ENCODE measurements at places on chromosomes 6 and 20.

DNA sequence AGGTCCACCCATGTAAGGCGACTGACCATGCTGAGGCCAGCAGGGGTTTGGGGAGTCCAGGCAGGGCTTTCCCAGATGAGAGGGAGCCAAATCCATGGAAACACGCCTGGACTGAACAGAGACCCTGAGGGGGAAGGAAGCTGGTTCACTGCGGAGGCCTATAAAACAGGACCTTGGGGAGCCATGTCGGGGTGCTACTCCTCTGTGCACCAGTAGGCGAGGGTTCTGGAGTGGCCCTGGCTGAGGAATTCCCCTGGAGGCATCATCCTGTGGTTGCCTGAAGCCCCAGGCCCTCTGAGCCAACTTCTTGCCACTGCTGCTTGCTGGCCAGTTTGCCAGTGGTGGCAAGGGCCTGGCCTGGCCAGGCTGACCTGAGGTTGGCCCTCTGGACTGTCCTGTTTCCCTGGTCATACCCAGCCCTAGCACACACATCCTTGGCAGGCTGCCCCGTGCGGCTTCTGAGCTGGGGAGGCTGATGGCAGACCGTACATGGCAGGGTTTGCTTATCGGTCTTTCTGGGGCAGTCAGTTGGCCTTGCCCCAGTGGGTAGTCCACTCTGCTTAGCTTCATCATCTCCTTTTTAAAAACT, 2.2 kb upstream of the LRRN4 start:
- no peak for DNase-seq

DNA sequence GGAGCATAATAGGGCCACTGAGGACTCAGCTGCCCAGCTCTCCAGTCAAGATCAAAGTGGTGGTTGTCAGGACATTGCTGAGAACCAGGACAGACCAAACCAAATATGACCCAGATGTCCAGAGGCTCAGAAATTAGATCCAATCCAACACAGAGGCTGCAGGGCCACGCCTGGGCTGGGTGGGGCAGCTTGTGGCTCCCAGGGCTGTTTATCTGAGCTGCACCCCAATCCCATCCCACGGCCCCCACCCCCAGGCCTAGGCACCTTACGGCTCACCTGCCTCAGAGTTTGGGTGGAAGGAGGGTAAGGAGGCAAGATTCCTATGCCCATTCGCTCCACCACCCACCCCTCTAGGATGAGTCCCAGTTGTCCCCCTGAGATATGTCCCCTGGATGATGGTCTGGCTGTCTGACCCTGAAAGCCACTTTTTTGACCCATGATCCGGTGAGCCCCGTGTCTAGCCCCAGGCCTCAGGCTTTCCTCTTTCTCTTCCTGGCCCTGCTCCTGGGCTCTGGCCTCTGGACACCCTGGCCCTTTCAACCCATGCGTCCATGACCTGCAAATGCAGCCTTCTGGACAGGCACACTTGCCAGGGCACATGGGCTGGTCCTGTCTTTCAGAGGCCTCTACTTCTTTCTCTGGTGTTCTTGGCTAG, 40.0 kb downstream of the CPXM1 start:
- no peak for DNase-seq

- no peak for DNase-seq
Measured at GRCh38 chr20:62646851-62647520, 4.7 kb downstream of the SLCO4A1 start.

- DNase-seq, result no peak
Measured at GRCh38 chr6:73577676-73578075, 56.8 kb upstream of the EEF1A1 start.

GRCh38 chr6:56079751-56080540, 167.4 kb downstream of the COL21A1 start:
- DNase-seq, result no peak

- no peak for DNase-seq
Measured at GRCh38 chr20:58546756-58547622, 31.8 kb upstream of the APCDD1L start.

GRCh38 chr6:44535446-44535845, 147.9 kb downstream of the CDC5L start:
- no peak for DNase-seq

All from NCI-H510A (cell line).